ENCODE measurements at places on chromosomes 5 and 9. TPM values are rescaled to one million over a fixed set of nuclear protein-coding genes. Genes with fewer than 3 reads are reported as not detected.
A peak's percentile ranks its signal among the peaks of the same experiment; 100 is the strongest.

DNA sequence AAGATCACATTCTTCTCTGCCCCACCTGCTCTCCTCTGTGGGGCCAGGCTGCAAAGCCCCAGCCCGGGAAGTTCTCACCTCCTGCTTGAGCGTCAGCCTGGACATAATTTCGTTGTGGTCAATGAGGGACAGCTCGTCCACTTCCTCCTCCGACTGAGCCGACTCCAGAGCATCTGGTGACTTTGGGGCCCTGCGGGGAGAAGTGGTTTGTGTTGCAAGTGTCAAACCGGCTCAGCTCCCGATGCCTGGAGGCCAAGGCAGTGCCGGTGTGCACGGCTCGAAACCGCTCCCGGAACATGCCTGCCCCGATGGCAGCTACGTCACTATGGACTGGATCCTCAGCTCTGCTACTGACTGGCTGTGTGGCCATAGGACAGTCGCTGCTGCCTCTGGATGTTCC, 52.8 kb downstream of the PRRT1B start:
- DNase-seq, result no peak

- DNase-seq, result no peak
These were observed 280.7 kb downstream of the SPOCK1 start for GRCh38 chr5:137218471-137218870.

GRCh38 chr9:72857624-72857996, 95.2 kb downstream of the ALDH1A1 start:
- no peak for DNase-seq

DNA sequence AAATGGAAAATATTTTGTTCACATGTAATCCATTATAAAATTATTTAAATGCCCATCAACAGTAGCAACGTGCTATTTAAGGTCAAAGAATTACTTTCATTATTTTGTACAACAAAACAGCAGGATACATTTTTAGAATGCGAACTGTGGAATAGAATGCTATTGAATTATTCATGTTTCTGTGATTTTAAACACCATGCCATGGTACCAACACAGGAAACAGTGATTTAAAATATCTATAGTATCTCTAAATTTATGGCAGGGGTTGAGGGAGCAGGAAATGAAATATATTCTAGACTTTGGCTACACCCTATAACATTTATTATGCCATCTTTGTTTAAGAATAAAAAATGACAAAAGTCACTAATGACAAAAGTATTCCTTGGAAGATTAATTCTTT, 62.4 kb downstream of the DROSHA start:
- DNase-seq, result no peak

DNA sequence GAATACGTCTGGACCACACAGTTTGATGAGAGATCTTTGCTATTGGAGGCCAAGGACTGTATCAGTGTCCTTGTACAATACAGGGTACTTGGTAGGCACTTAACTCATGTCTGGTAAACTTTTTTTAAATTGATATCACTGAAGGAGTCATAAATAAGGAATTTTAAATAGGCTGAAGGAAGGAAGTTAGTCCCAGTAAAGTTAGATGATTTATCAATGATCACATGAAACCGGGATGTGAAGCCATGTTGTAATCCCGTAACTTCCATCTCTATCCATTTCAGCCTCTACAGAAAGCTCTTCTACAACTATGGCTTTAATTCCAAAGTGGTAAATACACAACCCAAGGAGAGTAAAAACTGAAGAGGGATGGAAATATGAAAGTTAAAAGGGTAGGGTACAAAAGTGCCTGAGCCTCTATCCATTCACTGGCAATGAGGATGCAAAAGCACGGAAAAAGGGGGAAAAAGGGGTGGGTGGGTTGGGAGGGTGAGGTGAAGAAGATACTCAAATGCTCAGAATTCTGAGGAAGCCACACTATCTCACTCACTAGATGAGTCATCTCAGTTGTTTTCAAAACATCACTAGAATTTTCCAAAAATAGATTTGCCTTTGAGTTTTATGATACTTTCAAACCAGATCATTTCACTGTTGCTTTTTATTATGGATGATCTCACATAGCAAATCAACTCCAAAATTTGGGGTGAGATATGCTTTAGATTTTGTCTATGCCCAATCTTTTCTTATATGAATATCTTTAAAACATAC, 1053.5 kb downstream of the NR2F1-AS1 start:
- no peak for DNase-seq

- DNase-seq, result no peak
These were observed 285.6 kb downstream of the ARHGAP26 start for GRCh38 chr5:143055596-143056338.

DNA sequence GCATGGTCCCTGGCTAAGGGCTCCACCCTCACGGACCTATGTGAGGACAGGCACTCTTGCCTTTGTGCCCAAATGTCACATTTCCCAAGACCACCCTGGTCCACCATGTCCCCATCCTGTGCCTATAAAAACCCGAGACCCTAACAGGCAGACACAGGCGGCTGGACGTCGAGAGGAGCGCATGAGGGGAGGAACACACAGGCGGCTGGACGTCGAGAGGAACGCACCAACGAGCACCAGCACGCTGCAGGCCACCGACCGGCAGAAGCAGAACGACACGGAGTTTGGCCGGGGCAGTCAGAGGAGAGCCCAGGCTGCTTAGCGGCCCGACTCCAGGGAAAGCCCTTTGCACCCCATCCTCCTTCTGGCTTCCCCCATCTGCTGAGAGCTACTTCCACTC, 119.9 kb downstream of the ADAMTS2 start:
- no peak for DNase-seq

DNA sequence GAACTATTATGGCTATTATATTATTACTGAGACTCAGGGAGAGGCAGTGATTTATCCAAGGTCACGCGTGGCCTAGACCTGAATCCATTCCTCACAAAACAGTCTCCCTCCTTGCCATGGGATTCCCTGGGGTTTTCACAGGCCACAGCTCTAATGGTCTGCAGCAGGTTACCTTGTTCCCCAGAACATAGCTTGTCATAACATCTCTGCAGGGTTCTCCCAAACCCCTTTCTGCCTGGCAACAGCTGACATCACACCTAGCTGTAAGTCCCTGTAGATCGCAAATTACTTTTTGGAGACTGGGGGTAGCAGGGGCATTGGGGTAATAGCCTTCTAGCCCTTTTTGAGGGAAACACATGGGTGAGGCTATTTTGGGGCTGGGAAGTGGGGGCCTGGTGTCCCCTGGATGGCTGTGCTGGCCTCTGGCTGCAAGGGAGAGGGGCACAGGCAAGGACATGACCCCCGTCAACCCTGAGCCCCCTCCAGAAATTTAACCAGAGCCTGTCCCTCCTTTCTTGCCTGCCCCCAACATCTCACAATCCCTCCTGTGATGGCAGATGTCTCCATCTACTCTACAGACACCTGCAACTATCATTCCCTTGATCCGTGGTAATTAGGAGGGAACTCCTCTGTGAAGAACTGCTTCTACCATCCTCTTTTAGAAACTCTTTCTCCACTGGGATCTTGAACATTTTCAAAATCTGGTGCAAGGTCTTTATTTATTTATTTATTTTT, 1.3 kb downstream of the CD74 start:
- no peak for DNase-seq

DNA sequence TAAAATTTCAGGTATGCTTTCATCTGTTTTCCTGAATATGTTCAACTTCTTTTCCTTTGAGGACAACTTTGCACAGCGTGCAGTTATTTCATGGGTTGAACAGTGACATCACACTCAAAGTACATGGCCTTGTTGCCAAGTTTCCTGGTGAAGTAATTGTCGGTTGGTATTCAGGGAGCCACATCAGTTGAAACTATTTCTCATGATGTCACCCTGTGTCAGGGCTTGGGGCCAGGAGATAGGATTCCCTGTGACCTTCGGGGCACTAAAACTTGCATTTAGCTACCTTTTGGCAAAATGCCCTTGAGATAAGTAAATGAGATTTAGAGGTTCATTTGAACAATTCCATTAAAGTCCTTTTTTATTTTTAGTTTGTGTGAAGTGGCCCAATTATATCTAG, 383.9 kb downstream of the SH3GL2 start:
- peak; percentile 2 for DNase-seq

GRCh38 chr9:137051145-137051724, 2.6 kb downstream of the ENTPD2 start:
- DNase-seq, result no peak

The SLC25A2 gene
- not detected for total RNA-seq

The MOB3B gene
- 0.25 TPM for total RNA-seq

The ST6GALNAC6 gene
- 61.5 TPM for total RNA-seq

The SLC4A9 gene
- not detected for total RNA-seq

The C8G gene
- total RNA-seq, result not detected

The AGXT2 gene
- total RNA-seq, result not detected

The TRIM14 gene
- 0.30 TPM for total RNA-seq
